NCI-H2171 (cell line): ENCODE measurements at places on chromosomes 7 and 10.
A peak's percentile ranks its signal among the peaks of the same experiment; 100 is the strongest.

DNA sequence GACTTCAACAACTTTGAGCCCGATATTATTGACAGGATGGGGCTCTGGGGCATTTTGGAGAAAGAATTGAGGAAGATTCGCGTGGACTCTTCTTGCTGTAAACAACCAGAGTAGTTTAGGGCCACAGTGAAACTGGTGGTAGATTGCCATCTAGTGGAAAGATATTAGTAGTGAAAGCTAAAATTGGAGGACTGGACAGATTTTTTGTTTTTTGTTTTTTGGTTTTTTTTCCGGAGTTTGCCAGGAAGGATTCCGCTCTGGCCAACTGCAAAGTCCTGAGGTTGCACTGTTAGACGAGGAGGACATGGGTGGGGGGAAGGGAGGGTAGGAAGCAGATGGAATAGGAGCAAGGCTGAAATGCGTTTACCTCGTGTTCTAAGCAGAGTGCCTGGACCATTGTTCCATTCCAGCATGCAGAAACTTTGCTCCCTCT lies 11.7 kb downstream of the NOBOX start:
- DNase-seq, result peak; percentile 48

- DNase-seq, result no peak
Observed at GRCh38 chr7:100373261-100373831, at the start of gene PILRA. Gene PILRA (plus strand): TSS chr7:100373487. CDS start chr7:100373657, 170 bp downstream.

GRCh38 chr10:125742465-125742864 lies 23.0 kb downstream of the EDRF1 start:
- DNase-seq, result no peak

GRCh38 chr7:113085781-113086390 lies 741 bp downstream of the GPR85 start:
- no peak for DNase-seq

DNA sequence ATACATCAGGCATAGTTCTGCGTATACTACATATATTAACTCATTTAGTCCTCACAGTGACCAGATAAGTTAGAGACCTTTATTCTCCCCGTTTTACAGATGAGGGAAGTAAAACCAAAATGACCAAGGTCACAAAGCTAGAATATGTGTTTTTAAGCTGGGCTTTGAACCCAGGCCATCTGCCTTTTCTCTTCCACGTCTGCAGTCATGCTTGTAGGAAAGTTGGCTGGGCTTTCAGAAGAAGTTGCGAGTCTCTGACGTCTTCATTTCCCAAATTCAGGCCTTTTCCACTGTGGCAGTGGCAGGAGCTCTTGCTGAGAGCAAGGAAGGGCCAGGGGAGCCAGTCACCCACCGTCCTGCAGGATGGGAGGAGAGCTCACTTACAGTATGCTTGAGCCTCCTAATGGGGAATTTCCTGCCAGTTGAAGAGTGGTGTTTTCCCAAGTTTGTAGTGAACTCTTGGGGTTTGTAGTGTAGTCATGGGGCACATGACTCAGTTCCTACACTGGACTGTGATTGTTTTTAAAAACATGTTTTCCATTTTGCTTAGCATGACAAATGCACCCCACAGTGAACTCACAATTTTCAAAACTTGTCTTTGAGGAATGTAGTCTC lies 34.2 kb downstream of the CYP17A1 start:
- DNase-seq, result no peak

DNA sequence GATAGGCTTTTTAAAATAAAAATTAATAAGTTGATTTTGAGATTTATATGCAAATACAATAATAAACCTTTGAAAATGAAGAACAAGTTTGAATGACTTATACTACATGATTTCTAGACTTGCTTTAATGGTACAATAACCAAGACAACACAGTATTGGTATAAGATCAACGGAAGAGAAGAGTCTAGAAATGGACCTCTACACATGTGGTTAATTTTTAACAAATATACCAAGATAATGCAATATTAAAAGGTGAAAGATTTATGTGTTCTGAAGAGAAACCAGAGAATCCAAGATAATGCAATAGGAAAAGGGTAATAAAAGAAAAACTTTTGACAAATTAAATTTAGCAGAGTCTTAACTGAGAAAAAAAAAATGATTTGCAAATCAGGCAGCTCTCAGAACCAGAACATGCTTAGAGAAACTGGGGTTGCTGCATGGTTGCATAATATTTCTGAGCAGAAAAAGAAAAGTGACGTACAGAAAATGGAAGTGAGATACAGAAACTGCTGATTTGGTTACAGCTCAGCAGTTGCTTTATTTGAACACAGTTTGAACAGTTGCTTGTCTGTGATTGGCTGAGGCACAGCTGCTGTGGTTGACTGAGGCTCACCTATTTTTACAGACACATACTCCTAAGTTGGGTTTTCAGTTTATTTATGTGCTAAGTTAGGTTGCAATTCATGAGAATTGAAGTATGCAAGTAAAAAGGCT lies 365.9 kb downstream of the CRPPA start:
- DNase-seq, result no peak
